ENCODE measurements at places on chromosomes 16 and 17.

- no peak for DNase-seq
Measured at GRCh38 chr16:5019775-5020174, 14.0 kb downstream of the NAGPA start.

- DNase-seq: peak; percentile 80
Measured at GRCh38 chr16:87895641-87896141, 26.4 kb upstream of the SLC7A5 start.

DNA sequence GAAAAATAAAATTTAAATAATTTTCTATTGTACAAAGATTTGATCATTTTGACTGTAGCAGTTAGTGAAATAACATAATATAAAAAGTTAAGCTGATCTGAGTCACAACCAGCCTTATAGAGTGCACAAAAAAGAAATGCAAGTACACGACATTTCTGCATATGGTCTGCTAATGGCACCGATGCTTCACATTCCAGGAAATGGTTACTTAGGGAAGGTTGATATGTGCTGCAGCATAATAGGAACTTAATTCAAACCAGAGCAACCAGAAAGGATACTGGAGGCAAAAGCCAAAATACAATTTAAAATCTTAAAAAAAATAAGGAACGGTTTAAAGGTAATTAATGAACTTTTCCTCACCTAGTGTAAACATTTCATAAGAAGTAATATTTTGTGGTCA is 10.0 kb upstream of the CFDP1 start:
- peak; percentile 44 for DNase-seq

- no peak for DNase-seq
Measured at GRCh38 chr17:74432424-74432690, 469 bp downstream of the GPRC5C start.

DNA sequence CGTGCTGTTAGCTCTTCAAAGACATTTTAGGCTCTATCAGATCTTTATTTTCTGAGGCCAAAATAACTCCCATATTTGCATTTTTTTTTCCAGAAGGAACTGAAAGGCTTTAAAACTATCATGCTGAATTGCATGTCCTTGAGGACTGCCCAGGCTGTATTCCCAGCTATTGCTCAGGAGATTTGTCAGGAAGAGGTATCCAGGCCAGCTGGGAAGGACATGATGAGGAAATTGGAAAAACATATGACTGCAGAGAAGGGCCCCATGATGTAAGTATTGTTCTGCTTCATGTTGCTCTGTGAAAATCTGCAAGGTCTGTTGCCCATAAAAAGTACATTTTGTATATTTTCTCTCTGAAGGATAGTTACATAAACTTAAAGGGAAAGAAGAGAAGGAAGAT is 5.7 kb downstream of the CDC6 start:
- DNase-seq: peak; percentile 57

GRCh38 chr16:1647856-1648255 is 30.2 kb upstream of the JPT2 start:
- DNase-seq: no peak

DNA sequence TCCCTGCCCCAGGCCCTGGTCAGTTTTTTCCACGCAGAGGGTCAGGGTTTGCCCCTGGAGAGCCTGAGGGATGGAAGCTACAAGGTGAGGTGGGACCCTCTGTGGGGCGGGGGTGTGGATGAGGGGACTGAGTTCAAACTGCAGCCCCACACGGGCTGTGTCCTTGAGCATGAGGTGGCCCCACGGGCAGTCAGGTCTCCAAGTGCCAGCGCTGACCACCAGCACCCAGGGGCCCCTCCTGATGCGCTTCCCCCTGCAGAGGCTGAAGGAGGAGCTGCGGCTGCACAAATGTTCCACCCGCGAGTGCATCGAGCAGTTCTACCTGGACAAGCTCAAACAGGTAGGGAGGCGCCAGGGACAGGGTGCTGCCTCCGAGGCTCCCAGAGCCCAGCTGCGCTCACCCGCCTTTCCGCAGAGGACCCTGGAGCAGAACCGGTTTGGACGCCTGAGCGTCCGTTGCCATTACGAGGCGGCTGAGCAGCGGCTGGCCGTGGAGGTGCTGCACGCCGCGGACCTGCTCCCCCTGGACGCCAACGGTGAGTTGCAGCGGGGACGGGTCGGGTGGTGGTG is 4.3 kb downstream of the TSR3 start:
- DNase-seq: no peak

- DNase-seq: no peak
Measured at GRCh38 chr17:6654841-6655731, 3.5 kb downstream of the C17orf100 start.

DNA sequence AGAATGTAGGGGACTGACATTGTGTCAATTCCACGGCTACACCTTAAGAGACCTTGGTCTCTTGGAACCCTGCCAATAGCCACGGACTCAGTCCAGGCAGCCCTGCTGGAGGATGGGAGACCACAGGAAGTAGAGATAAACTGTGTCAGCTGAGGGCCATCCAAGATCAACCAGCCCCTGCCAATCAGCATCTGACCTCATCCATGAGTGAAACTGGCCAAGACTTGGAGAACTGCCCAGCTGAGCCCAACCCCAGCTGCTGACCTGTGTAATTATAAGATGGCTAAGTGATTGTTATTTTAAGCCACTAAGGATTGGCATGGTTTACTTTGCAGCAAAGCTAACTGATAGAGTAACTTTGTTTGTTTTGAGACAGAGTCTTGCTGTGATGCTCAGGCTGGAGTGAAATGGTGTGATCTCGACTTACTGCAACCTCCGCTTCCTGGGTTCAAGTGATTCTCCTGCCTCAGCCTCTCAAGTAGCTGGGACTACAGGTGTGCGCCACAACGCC is 13.3 kb upstream of the YWHAE start:
- peak; percentile 94 for DNase-seq

- DNase-seq: peak; percentile 90
Measured at GRCh38 chr17:65850486-65850885, 289.0 kb upstream of the AXIN2 start.

DNA sequence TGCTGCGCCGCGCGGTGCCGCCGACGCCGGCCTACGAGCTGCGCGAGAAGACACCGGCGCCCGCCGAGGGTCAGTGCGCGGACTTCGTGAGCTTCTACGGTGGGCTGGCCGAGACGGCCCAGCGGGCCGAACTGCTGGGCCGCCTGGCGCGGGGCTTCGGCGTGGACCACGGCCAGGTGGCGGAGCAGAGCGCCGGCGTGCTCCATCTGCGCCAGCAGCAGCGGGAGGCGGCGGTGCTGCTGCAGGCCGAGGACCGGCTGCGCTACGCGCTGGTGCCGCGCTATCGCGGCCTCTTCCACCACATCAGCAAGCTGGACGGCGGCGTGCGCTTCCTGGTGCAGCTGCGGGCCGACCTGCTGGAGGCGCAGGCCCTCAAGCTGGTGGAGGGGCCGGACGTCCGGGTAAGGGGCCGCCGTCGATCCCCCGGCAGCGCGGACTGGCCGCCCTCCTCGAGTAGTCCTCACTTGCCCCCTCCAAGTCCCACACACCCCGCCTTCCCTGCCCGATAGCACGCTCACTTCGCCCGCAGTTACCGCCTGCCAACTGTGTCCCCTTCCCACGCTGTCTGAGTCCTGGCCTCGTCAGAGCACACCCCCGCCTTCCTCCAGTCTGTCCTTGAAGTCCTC is 470 bp downstream of the MLYCD start:
- peak; percentile 52 for DNase-seq

DNA sequence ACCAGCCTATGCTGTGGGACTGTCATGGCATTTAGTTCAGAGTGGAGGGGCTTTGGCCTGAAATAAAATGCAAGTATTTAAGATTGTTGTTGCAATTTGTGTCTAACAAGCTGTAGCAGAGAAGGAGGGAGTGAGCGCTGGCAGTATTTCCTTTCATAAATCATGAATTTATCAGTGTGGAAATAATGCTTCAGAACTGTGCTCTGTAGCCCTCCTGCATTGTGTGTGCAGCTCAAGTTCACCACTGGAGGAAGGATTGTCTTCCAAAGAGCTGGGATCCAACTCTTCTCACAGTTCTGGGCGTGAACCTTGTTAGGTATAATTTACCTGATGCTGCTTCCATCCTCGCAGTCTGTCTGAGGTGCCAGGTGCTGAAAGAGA is 15.1 kb downstream of the SNX11 start:
- DNase-seq: no peak

- peak; percentile 63 for DNase-seq
Measured at GRCh38 chr17:7774055-7774521, 56.5 kb downstream of the DNAH2 start.

- no peak for DNase-seq
Measured at GRCh38 chr17:73071066-73071999, 21.2 kb downstream of the SLC39A11 start.

- DNase-seq: no peak
Measured at GRCh38 chr17:30222721-30223175, 12.7 kb downstream of the SLC6A4 start.

GRCh38 chr17:45406107-45406506 is 26.6 kb downstream of the ARHGAP27 start:
- no peak for DNase-seq

GRCh38 chr17:17375841-17376240 is 72.7 kb downstream of the NT5M start:
- DNase-seq: no peak

- peak; percentile 73 for DNase-seq
Measured at GRCh38 chr17:15490634-15491261, 23.3 kb upstream of the CDRT4 start.

DNA sequence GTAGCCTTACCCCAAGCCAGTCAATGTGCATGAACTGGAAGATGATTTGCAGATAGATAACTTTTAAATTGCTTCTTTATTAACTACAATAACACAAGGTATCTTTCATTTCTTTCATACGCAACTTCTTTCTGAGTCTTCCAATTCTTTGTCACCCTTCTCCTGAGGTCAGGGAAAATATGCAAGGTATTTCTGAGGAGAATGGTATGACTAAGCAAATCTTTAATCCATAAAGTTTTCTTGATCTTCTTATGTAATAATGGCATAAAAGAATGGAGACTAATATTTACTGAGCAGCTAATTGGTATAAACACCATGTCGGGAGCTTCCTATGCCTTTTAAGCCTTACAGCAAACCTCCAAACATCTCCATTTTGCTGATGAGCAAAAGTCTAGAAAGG is 438.9 kb downstream of the KCNJ2 start:
- DNase-seq: no peak

DNA sequence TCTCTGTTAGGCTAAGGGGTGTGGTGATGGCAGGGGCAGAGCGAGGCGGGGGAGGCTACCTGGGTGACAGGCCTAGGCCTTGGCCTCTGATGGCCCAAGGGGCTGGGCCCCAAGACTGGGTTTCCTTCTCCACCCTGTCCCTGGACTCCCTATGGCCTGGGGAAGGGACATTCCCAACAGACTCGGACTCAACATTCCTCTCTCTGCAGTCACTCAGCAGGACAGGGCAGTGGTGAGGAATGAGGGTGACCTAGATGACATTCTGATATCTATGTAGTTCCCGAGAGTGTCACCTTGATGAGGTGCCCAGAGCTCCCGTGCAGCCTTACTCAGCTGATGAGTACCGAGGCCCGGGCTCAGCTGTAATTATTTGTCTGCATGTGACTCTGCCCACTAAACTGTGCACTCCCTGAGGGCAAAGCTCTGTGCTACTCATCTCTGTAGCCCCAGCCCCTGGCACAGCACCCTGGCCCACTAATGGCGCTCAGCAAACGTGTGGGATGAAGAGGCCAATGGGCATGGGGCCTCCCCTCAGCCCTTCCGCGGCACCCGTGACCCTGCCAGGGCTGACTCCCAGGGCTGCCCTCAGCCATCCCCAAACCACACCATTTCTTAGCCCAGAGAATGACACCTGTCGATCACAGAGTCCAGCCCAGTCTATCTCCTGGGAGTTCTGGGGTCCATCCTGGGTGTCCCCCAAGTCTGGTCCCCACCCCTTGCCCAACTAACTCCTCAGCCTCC is 2.2 kb downstream of the PLCD3 start:
- no peak for DNase-seq

GRCh38 chr16:85126705-85127378 is 14.6 kb upstream of the CIBAR2 start:
- peak; percentile 82 for DNase-seq

DNA sequence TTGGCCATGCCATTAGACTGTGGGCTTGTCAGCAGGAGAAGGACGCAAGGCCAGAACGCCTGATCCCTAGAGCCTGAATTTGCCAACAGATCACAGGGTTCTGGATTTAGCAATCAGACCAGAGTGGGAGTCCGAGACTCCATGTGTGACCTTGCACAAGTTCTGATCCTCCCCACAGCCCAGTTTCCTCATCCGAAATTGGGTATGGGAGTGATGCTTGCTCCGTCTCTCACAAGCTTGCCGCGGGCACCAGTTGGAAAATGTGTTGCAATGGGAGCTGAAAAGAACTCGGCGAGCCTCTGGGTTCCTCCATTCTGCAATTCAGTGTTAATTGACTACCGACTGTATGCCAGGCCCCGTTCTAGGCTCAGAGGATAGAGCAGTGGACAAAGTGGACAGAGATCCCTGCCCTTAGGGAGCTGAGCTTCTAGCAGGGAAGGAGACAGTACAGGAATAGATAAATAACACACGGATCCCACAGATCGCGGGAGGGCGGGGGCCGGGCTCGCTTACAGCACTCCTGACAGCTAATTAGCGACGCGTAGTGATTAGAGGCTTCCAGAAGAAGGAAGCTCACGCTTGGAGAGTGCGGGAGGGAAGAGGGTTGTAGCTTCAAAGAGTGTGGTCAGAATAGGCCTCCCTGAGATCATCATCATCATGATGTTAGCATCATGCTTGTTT is 150.4 kb upstream of the CIBAR2 start:
- no peak for DNase-seq

DNA sequence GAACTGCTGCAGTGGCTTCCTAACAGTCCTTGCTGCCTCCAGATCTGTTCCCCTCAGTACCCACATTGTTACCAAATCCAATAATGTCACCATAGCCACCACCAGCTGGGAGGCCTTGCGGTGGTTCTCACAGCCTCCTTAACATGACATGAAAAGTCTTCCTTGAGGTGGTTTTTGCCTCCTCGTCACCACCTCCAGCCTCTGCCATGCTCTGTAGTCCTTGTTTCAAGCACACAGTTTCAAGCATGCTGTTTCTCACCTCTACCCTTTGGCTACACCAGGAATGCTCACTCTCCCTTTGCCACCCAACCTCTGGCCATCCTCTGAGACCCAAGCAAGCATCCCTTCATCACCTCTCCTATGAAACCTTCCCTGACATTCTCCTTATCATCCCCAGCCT is 47.2 kb downstream of the DNAH9 start:
- no peak for DNase-seq

- DNase-seq: peak; percentile 54
Measured at GRCh38 chr17:31825961-31826691, 32.9 kb downstream of the COPRS start.

GRCh38 chr16:12503191-12503590 is 300.5 kb downstream of the CPPED1 start:
- DNase-seq: no peak

DNA sequence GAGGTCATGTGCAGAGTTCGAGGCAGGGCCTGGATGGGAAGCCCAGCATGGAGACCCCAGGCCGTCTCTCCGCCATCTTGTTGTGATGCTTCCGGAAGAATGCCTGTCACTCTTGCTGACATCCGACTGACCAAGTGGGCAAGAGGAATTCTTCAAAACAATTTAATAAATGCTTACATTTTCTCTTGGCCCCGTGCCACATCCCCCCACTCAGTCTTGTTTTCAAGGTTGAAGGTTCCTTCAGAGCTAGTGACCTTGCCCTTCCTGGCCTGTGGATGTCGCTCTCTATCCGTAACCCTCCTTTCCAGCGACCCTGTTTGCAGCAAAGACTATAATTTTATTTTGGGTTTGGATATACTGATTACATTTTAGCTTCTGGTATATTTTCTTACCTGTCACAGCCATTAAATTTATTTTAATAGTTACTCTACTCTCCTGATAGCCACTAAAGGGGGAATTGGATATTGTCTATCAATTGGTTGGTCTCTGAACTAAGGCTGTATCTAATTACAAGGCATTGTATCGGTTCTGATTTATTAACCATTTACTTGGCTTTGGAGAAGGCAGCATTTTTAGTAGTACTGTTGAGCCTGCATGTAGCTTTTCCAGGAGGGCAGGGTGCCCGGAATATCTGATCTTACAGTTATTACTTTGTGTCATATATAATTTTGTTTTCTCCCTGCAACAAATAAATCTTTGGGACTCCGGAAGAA is 264.5 kb downstream of the WWOX start:
- no peak for DNase-seq

Data from fibroblast of mammary gland (primary cell).